ENCODE measurements at places on chromosomes 1 and 21.

GRCh38 chr1:72462186-72462905 lies 180.0 kb upstream of the NEGR1 start:
- no peak for DNase-seq

- no peak for DNase-seq
These were observed 30.1 kb upstream of the VASH2 start for GRCh38 chr1:212920246-212920645.

DNA sequence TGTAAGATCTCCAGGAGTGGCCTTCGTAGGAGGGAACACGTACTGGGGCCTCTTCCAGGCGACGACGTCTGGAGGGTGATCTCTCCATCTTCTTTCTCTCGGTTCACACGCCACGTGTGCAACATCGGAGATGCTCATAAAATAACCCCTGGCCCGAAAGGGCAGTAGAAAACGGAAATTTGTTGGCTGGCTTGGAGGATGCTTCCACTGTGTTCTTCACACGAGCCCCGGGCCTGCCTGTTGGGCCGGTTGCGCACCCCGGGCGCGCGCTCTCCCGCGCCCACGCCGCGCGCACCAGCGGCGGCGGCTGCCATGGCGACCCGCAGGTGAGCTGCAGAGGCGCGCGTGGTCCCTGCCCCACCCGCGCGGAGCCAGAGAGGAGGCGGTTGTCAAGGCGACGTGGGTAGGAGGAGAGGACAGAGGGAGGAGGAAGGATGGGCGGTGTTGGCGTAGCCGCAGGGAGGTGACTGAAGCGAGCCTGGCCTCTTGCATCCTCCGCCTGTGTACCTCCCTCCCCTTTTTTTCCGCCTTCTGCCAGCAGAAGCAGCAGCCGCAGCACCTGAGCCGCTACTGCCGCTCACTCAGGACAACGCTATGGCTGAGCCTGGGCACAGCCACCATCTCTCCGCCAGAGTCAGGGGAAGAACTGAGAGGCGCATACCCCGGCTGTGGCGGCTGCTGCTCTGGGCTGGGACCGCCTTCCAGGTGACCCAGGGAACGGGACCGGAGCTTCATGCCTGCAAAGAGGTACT lies at the start of gene ELAPOR1:
Gene ELAPOR1, plus strand, starts transcription at position 526 of the 752 bp plus-strand sequence. Its CDS starts 69 bp downstream, at position 595.
- peak; percentile 89 for DNase-seq

GRCh38 chr21:33330726-33331125 lies 6.0 kb downstream of the IFNAR1 start:
- DNase-seq: no peak

DNA sequence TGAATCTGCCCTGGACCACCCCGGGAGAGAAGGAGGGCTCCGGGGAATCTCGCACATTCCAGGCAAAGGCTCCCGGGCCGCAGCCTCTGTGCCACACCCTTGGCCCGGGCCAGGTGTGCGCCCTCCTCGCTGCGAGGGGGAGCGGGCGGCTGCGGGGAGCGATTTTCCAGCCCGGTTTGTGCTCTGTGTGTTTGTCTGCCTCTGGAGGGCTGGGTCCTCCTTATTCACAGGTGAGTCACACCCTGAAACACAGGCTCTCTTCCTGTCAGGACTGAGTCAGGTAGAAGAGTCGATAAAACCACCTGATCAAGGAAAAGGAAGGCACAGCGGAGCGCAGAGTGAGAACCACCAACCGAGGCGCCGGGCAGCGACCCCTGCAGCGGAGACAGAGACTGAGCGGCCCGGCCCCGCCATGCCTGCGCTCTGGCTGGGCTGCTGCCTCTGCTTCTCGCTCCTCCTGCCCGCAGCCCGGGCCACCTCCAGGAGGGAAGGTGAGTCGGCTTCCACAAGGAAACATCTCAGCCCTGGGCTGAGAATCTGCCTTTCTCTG lies at the start of gene LAMC2:
Gene LAMC2, plus strand, starts transcription at position 324 of the 550 bp plus-strand sequence. Its CDS starts 89 bp downstream, at position 413.
- DNase-seq: peak; percentile 56

DNA sequence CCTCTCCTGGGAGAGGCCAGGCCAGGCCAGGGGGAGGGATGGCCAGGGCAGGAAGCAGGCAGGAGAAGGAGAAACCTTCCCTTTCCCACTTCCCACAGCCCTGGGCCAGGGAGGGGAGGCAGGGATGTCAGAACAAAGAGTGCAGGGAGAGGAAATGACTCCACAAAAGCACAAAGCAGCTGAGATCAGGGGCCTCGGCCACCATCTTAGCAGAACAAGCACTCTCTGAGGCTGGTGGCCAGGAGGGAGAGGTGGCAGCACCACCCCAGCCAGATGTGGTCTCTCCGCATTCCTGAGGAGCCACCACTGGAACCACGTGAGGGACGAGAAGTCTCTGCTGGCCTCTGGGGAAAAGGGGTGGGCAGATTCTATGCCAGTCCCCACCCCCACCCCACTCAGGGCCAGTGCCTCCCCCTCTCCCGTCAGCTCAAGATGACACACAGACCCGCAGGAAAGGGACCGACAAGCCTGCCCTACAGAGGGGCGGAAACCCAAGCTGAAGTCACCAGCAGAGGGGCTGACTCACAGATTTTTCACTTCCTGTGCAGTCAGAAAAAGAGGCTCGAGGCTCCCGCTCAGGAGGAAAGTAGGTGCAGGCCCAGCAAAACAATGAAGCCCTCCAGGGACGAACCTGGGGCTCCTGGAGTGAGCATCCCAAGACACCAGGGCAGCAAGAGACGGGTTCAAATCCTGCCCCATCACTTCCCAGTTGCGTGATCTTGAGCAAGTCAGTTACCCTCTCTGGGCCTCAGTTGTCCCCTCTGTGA lies 24.1 kb upstream of the ALDH4A1 start:
- DNase-seq: peak; percentile 89

GRCh38 chr1:209456878-209457277 lies 126.6 kb upstream of the CAMK1G start:
- DNase-seq: no peak

- no peak for DNase-seq
These were observed 39.1 kb downstream of the RIMS3 start for GRCh38 chr1:40626383-40626770.

DNA sequence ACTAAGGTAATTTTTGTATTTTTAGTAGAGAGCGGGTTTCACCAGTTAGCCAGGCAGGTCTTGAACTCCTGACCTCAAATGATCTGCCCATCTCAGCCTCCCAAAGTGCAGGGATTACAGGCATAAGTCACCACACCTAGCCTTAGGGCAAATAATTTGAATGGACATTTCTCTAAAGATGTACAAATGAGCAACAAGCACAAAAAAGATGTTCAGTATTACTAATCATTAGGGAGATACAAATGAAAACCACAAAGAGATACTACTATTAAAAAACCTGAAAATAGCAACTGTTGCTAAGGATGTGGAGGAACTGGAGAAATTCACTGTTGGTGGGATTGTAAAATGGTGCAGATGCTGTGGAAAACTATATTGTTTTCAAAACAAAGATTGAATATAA lies 79.1 kb downstream of the GABPA start:
- DNase-seq: no peak

DNA sequence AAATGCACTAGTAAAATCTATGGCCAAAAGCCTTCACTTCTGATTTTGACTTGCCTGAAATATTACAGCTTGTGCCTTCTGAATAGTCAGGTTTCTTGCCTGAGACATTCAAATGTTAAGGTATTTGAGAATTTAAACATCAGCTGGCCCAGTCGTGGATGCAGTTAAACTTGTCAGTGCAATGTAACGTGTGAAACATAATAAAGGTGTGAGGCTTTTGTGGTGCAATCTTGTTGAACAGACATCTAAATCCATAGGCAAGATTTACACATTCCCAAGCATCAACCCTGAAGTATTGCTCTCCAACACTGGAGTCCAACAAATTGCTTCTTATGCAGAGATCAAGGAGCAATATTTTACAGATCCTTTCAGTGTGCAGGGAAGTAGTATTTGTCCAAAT lies 4.4 kb downstream of the CCN1 start:
- no peak for DNase-seq

GRCh38 chr1:18946550-18947381 lies 9.7 kb downstream of the IFFO2 start:
- DNase-seq: no peak

DNA sequence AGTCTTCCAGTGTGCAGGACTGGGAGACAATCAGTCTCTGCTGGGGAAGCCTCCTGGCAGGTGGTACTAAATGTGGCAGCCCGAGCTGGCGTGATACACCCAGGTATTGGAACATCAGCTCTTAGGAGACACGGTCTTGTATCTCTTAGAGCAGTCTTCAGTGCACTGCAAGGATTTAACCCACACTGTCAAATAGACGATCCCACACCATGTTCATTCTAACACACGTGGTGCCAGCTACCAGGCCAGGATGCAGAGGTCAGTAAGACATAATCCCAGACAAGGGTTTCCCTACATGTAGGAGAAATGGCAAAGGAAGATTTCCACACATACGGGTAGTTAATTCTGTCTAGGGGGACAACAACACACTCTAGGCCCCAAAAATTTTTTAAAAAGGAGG lies 8.7 kb downstream of the TRIM11 start:
- DNase-seq: no peak

DNA sequence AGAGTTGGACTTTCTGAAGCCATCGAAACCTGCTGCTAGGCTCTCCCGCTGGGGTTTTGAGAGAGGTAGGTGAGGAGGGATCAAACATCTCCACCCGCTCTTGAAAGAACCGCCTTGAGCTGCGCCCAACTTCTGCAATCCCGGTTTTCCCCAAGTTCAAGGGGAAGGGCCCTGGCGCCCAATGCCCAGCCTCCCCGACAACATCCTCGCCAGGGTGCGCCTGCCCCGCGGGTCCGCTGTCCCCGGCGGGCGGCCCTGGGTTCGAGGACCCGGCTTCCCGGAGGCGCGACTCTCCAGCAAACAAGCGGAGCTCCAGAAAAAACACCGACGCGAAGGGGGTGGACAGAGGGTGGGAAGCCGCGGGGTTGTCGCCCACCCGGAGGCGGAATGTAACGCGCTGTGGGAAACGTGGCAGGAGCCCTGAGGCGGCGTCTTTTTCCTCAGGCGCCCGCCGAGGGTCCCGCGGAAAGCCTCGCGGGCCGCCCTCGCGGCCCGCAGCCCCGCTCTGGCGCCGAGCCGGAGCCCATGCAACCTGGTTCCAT lies 607 bp downstream of the BTG3 start:
- DNase-seq: no peak

- no peak for DNase-seq
These were observed 12.3 kb downstream of the ZNF436 start for GRCh38 chr1:23357138-23357908.

DNA sequence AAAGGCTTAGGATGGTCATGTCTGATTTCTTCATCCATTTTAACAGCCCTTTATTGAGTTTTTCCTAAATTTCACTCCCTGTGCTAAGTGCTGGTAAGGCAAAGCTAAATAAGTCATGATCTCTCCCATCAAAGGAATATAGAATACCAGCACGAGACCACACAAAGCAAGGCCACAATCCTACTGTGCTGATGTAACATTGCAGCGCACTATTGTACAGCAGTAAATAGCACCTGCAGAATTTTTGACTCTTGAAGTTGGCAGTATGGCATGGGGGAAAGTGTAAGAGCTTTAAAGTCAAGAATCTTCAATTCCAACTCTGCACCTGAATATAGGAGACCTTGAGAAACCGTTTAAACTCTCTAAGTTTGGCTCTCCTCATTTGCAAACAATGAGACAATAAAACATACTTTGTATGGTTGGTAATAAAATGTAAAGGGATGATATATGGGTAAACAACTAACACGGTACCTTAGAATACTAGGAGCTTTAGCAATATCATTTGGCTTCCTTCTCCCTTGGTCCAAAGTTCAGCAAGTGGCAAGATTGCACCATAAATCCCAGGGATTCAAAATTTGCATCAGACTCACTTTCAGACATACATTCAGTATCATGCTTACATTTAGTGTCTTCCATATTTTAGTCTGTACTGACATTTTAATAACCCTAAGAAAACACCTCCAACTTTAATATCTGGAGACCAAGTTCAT lies 132.9 kb upstream of the PRDX6 start:
- no peak for DNase-seq

DNA sequence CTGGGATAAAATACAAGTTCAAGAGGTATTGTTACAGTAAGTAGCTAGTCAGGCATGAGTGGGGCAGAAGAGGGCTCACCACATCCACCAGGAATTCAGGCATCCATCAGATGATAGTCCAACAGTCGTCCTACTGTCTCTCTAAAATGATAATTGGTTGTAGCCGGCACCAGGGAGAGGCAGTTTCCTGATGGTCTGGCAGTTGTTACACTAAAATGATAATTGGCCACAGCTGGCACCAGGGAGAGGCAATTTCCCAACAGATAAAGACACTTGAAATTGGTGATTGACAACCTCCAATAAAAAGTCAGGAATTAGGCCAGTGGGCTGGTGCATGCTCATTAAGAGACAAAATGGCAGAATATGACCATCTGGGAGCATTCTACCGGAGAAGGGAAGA lies 545.8 kb downstream of the AMY1C start:
- no peak for DNase-seq

DNA sequence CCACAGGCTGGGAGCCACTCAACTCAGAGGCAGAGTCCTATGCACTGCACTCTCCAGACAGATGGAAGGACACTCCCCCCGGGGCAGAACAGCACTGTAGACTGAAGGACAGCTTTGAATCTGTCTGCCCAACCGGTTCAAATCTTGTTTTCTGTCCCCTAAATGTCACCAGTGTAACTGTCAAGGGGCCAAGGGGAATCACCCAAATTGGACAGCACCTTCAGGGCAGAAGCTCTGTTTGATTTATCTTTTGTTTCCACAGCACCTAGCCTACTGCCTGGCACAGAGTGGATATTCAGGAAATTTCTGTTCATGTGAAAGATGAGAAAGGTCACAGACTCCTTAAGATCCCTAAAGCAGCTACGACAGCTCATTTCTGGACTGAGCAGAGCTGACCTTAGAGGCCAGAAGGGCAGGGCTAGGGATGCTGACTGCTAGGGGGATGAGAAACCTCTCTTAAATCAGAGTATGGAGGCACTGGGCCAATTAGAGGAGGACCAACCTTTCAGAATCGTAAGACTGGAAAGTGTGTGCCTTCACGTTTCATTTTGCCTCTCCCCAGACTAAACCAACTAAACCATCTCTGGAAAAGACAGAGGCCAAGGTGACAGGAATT lies 41.0 kb downstream of the ITPKB start:
- DNase-seq: no peak

- no peak for DNase-seq
These were observed 109.6 kb upstream of the NGF start for GRCh38 chr1:115447672-115448071.

DNA sequence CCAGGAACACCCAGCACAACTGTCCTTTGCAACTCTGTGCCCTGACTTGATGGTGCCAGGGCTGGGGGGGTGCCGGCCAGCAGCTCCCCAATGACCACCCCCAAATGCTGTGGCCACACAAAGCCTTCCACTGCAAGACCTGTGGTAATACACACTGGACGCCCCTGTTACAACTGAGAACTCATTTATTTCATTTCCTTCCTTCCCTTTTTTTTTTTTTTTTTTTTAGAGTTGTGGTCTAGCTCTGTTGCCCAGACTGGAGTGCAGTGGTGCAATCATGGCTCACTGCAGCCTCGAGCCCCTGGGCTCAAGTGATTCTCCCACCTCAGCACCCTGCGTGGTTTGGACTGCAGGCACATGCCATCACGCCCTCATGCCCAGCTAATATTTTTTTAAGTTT lies 25.2 kb downstream of the TP73 start:
- DNase-seq: no peak

DNA sequence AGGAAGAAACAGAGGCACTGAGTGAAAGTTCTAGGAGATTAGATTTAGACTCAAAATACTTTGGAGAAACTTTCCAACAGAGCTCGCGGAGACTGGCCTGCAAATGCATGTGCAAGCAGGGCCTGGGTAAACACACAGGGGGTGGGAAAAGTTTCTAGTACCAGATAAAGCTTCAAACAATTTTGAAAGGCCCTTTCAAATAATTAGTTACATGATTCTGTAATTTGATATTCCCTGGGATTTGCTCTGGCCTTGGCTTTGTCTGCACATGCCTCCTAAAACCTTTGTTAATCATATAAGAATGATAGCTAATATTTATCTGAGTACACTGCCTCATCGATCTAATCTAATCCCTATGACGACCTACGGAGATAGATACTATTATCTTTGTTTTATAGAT lies 31.3 kb downstream of the VTCN1 start:
- DNase-seq: no peak

Measured in activated CD8-positive, alpha-beta memory T cell treated with anti-CD3 and anti-CD28 coated beads for 24 hours (primary cell).